Osteocyte (in vitro differentiated cells): ENCODE measurements at places on chromosomes 4 and X. TPM values are rescaled to one million over a fixed set of nuclear protein-coding genes. Genes with fewer than 3 reads are reported as not detected.
A peak's percentile ranks its signal among the peaks of the same experiment; 100 is the strongest.

GRCh38 chr4:94531991-94532789 lies 80.4 kb downstream of the PDLIM5 start:
- peaks cover 91% of the 10 kb centered on the region for H3K4me1 ChIP-seq
- no peak for DNase-seq
- H3K27ac ChIP-seq, result peak overlapping the region; percentile 97

DNA sequence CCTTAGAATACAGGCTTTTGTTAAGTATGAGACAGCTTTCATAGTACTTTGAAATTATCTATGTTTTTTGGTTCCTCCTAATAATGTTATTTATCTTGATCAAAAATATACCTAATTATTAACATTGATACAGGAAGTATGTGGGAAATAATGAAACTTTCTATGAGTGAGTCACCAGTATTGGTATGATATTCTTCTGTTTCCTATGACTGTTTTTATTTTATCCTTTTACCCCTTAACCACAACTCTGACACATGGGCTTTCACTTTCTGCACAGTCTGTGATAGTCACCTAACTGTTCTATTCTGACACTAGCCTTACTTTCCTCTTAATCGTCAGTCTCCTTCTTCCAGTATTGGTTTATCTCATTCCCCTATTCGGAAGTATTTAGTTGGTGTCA lies 4.7 kb downstream of the THAP9 start:
- H3K4me1 ChIP-seq, result peaks cover 8% of the 10 kb centered on the region
- peaks cover 11% of the 10 kb centered on the region for H3K36me3 ChIP-seq
- no peak overlapping the region for H3K27ac ChIP-seq
- H3K27me3 ChIP-seq, result no peaks in the 10 kb centered on the region

- no peak for DNase-seq
- no peak overlapping the region for H3K4me3 ChIP-seq
- H3K4me1 ChIP-seq, result no peaks in the 10 kb centered on the region
These were observed 38.8 kb upstream of the ARMCX5 start for GRCh38 chrX:102560423-102561068.

- H3K27me3 ChIP-seq, result no peaks in the 10 kb centered on the region
- peaks cover 42% of the 10 kb centered on the region for H3K4me1 ChIP-seq
- H3K36me3 ChIP-seq, result no peaks in the 10 kb centered on the region
- no peak overlapping the region for H3K27ac ChIP-seq
- H3K4me3 ChIP-seq, result no peak overlapping the region
These were observed 176.0 kb downstream of the COX18 start for GRCh38 chr4:72893354-72894066.

DNA sequence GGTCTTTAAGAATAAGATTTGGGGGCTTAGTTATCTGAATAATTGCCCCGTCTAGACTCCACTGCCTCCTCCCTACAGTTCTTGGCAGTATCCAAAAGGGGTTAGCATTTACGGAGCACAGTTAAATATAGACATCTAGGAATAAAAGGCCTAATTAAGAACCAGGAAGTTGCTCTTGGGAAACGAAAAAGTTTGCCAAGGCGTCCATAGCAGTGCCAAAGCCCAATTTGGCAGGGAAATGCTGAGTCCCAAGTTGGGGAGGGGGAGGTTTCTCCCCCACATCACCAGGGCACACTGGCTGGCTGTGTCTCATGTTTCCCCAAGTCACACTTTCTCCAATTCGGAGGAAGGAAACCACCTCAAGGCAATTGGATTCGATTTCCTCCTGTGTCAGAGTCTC lies 338.7 kb downstream of the FBXW7 start:
- H3K36me3 ChIP-seq, result no peaks in the 10 kb centered on the region
- H3K4me3 ChIP-seq, result no peak overlapping the region
- no peak for DNase-seq

DNA sequence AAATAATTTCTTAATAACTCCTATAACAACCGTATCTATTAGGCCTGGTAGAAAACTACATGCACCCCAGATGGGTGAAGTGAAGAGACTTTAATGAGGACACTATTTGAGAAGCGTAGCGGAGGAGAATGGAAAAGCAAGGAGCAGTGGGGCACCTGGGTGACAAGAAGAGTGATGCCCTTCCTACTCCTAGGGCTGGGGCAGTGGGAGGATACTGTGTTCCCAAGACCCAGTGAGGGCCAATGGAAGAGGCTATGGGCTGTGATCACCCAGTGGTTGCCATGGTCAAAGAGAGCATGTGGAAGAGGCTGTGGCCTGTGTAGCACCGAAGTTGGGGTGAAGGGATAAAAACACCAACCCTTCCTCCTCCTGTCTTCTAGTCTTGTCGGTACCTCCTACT lies 86.5 kb upstream of the SHISA3 start:
- H3K4me1 ChIP-seq, result peaks cover 5% of the 10 kb centered on the region
- H3K36me3 ChIP-seq, result no peaks in the 10 kb centered on the region
- no peak overlapping the region for H3K27ac ChIP-seq

DNA sequence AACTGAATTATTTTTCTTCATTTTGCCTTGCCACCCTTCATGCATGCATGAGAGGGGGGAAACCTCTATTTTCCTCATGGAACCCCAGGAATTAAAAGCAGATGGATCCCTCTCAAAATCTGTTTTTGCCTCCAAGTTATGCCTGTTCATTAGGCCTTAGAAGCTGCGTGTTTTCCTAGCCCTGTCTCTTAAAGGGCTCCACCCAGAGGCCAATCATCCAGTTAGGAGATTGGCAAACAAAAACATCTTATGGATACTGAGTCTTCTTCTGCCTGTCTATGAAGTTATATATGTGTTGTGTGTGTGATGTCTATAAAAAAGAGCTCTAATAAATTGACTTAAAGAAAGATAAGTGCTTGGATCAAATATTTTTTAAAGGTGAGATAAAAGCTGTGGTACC lies 142.9 kb downstream of the ANAPC10 start:
- H3K4me1 ChIP-seq, result no peaks in the 10 kb centered on the region
- DNase-seq, result no peak
- H3K36me3 ChIP-seq, result peaks cover 13% of the 10 kb centered on the region
- H3K4me3 ChIP-seq, result no peak overlapping the region

- H3K27ac ChIP-seq, result no peak overlapping the region
- DNase-seq, result no peak
- H3K27me3 ChIP-seq, result no peaks in the 10 kb centered on the region
- peaks cover 2% of the 10 kb centered on the region for H3K36me3 ChIP-seq
- H3K4me1 ChIP-seq, result peaks cover 11% of the 10 kb centered on the region
- no peak overlapping the region for H3K4me3 ChIP-seq
These were observed 110.3 kb upstream of the PTPN13 start for GRCh38 chr4:86483773-86484172.

DNA sequence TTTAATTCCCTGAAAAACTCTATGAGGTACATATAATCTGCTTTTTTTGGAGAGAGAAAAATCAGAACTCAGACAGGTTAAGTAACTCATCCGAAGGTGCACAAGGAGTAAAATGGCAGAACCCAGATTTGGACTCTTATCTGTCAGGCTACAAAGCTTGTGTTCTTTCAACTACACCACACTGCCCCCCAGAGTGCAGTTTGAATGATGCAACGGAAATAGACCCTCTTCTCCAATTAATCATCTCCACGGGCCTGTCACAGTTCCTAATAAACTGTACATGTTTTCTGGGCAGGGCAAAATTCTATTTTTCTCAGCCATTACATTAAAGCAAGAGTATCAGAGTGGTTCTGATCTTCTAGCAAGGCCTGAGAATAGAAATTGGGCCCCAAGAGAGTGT lies 35.3 kb upstream of the DCX start:
- no peak overlapping the region for H3K4me3 ChIP-seq
- no peaks in the 10 kb centered on the region for H3K4me1 ChIP-seq
- peaks cover 2% of the 10 kb centered on the region for H3K27me3 ChIP-seq

Gene EIF2S3
- 360 and 369 TPM in 2 replicates for total RNA-seq

DNA sequence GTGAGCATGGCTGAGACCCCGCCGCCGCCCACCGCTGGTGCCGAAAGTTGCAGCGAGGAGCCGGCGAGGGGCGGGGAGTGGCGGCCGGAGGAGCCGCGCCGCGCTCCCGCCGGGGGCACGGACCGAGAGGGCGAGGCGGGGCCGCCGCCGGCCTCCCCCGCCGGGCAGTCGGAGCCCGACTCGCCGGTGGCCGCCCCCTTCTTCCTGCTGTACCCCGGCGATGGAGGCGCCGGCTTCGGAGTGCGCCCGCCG lies 16.5 kb downstream of the UTP3 start:
- no peak overlapping the region for H3K27ac ChIP-seq
- H3K27me3 ChIP-seq, result no peaks in the 10 kb centered on the region
- no peak for DNase-seq
- peak overlapping the region; percentile 47 for H3K4me3 ChIP-seq
- no peaks in the 10 kb centered on the region for H3K36me3 ChIP-seq

Gene TMPRSS11F
- total RNA-seq, result not detected in 2 replicates

Gene GIMD1
- total RNA-seq, result not detected in 2 replicates

DNA sequence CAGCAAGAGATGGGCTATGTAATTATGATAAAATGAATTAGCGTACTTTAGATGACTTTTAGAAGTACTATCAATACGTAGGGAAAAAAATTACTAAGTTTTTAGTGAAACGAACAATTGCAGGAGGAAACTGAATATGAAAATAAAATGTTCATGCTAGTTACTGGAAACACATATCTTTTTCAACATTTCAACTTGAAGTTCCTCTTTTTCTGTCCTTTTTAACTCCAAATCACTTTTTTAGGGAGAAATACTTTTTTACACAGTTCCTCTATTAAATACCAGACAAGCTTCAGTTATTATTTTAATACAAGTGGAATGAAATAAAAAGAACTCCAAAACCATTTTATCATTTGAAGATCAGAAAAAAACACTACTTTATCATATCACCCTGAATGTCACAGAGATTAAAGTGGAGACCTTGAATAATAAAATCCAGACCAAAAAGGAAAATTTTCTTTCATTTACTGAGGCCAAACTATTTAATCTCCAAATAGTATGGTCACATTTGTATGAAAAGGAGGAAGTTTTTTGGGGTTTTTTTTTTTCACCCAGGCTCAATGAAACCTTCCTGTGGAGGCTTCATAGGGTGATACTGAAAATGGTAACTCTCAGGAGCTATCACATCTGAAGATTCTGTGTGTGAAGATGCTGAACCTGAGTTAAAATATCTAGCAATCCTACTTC lies 306.2 kb downstream of the INPP4B start:
- no peak overlapping the region for H3K4me3 ChIP-seq
- DNase-seq, result no peak
- no peak overlapping the region for H3K27ac ChIP-seq
- H3K27me3 ChIP-seq, result no peaks in the 10 kb centered on the region

DNA sequence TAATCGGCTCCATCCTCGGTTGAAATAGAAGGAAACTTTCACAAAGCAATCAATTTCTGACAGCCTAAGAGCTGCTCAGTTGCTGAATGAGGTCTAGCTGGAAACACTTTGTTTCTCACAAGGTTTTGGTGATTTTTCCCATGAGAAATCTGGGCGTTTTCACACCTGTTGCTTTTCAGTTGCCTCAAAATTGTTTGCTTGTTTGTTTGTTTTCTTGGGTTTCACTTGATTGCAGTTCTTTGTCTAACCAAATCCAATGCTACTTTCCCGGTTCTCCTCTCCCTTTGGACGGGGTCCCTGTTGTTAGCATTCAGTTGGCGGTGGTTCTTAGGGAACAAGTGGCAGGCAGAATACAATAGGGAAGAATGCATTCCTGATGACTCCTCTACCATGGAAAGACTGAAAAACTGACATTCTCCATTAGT lies 135.5 kb downstream of the PALLD start:
- peak overlapping the region; percentile 99 for H3K27ac ChIP-seq
- H3K36me3 ChIP-seq, result no peaks in the 10 kb centered on the region
- H3K27me3 ChIP-seq, result no peaks in the 10 kb centered on the region

DNA sequence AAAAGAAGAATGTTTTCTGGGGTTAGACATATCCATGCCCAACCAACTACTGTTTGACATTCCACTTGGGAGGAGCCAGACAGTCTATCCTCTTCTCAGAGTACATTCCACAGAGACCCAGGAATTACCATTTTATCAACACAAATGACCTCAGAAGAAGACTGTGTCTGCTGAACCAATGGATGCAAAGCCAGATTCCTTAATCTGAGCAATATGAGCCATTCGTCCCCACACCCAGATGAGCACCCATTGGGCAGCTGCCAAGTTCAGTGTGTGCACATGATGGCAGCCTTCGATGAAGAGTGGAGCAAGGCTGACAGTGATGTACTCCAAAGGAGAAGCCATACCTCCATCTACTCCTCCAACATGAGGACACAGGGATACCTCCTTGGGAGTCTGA lies 111.3 kb downstream of the ZNF674 start:
- H3K27me3 ChIP-seq, result peaks cover 5% of the 10 kb centered on the region
- no peak overlapping the region for H3K27ac ChIP-seq
- H3K36me3 ChIP-seq, result no peaks in the 10 kb centered on the region
- no peaks in the 10 kb centered on the region for H3K4me1 ChIP-seq
- no peak for DNase-seq

DNA sequence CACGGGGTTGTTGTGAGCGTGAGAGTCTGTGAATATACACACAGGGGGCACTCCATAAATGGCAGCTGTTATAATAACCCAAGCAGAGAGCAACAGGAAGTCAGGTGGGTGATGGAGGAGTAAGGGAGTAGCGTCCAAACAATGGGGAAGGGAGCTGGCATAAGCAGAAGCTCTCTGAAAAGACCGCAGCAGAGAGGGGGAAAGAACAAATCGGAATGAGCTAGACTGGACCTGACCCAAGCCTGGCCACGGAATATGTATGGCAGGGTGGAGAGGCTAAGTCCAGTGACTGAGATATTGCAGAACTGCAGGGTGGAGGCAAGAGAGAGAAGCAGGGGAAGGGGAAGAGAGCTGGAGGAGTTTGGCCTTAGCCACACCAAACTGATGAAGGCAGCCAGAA lies 6.5 kb upstream of the GJB1 start:
- H3K27ac ChIP-seq, result no peak overlapping the region
- H3K27me3 ChIP-seq, result no peaks in the 10 kb centered on the region
- no peak overlapping the region for H3K4me3 ChIP-seq
- DNase-seq, result no peak
- H3K4me1 ChIP-seq, result no peaks in the 10 kb centered on the region

Gene TRIM61
- not detected in 2 replicates for total RNA-seq

DNA sequence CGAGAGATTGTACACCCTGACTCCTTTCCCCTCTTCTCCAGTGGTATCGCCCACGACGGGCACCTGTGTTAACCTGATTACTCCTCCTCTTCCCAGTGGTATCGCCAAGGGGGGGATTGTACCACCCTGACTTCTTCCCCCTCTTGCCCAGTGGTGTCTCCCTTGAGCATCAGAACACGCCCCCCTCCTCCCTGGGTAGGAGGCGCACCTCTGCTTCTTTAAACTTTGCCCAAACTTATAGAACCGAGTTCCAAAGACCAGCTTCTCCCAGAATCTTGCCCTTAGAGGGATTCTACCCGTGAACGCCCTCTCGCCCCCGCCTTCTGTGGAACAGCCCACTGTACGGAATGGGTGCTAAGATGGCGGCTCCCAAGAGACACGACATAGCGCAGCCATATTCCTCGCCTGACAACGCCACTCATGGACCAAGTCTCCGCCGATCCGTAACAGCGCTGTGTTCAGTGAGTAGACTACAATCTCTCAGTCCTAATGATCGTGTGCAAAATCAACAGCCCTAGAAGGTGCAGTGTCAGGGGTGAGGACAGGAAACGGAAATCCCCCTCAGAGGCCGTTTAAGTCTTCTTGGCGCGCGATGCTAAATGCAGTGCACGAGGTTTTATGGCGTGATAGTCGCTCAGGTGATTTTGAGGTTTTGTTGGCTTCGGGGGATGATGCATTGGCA lies 4.2 kb upstream of the ZNF157 start:
- H3K27me3 ChIP-seq, result no peaks in the 10 kb centered on the region
- peak overlapping the region; percentile 78 for H3K4me3 ChIP-seq
- H3K4me1 ChIP-seq, result peaks cover 5% of the 10 kb centered on the region
- H3K36me3 ChIP-seq, result no peaks in the 10 kb centered on the region
- H3K27ac ChIP-seq, result peak overlapping the region; percentile 67
